ENCODE measurements at places on chromosomes 5 and 9.

DNA sequence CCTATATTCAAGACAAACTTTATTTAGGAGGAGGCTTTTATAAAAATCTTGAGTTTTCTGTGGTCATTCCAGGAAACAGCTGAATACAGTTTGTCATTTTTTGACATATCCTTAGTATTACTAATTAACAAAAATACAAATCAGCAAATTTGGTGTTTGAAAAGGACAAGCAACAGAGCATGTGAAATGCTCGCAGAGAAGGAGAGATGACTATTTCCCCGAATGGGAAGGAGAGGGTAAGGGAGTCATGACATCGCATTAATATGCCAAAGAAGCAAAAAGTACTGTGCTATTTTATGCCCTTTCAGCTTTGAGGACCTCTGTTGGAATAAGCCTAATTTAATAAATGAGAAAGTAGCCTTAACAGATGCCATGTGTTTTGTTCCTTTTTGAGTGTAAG is 1.8 kb downstream of the SMIM15 start:
- no peak for DNase-seq

- DNase-seq: no peak
Observed at GRCh38 chr5:74187757-74188156, 452.8 kb downstream of the ENC1 start.

- no peak for DNase-seq
Observed at GRCh38 chr5:64790210-64790609, 21.5 kb downstream of the CWC27 start.

- DNase-seq: no peak
Observed at GRCh38 chr5:150347003-150347402, 10.5 kb upstream of the TCOF1 start.

- DNase-seq: peak; percentile 75
Observed at GRCh38 chr9:132235894-132236661, 74.2 kb downstream of the NTNG2 start.

DNA sequence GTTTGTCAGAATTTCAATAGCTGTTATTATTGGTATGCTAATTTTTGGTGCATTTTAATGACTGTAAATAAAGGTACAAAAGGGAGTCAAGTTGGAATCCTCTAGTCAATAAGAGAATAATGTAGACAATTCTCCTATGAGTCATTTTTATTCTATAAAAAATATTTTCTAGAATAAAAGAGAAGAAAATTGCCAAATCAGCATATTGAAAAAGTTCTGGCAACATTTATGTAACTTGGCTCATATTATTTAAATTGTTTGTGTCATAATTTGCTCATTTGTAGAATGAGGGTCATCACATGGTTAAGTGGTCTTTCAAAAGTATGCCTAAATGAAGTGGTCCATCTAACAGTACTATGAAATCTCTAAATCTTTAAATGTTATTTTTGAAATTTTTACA is 1719.8 kb upstream of the WWC1 start:
- DNase-seq: no peak

DNA sequence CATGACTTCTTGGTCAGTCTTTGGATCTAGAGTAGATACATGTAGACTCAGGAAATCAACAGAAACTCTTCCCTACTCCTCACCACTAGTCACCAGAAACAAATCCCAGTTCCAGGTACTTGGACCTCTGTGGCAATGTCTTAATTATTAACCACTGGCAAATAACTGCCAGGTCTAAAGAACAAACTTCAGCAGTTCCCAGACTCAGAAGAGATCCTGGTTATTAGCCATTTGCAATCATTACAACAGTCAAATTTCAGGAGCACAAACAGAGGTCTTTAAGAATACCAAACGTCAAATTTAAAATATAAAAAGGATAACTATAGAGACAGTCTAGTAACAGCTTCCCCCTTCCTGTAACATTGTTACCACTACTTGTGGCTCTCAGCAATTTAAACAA is 10.2 kb downstream of the DIAPH1 start:
- no peak for DNase-seq

DNA sequence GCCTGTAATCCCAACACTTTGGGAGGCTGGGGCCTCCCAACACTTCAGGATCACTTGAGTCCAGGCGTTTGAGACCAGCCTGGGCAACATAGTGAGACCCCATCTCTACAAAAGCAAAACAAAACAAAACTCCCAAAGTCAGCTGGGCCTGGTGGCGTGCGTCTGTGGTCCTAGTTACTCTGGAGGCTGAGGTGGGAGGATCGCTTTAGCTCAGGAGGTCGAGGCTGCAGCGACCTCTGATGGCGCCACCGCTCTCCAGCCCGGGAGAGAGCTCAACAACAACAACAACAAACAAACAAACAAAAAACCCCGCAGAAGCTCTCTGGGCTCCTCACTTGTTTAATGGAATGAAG is 528 bp downstream of the ACOT12 start:
- DNase-seq: no peak

DNA sequence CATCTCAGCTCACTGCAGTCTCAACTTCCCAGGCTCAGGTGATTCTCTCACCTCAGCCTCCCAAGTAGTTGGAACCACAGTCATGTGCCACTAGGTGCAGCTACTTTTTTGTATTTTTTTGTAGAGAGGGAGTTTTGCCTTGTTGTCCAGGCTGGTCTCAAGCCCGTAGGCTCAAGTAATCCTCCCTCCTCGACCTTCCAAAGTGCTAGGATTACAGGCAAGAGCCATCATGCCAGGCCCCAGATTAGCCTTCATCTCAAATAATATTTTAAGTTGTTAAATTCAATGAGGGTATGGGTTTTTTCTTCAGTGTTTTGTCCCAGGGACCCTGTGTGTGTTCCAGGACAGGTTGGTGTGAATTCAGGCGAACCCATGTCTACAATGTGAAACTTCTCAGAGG is 12.5 kb upstream of the RFESD start:
- no peak for DNase-seq

DNA sequence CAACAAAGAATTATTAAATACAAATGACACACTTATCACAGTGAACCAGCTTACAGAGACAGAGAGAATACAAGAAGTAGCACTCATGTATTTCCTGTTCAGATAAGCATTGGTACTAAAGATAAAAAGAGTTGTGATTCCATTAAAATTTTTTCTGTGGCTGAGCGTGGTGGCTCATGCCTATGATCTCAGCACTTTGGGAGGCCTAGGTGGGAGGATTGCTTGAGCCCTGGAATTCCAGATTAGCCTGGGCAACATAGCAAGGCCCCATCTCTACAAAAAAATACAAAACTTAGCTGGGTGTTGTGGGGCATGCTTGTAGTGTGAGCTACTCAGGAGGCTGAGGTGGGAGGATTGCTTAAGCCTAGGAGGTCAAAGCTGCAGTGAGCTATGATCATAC is 32.9 kb downstream of the FCHO2 start:
- DNase-seq: no peak

DNA sequence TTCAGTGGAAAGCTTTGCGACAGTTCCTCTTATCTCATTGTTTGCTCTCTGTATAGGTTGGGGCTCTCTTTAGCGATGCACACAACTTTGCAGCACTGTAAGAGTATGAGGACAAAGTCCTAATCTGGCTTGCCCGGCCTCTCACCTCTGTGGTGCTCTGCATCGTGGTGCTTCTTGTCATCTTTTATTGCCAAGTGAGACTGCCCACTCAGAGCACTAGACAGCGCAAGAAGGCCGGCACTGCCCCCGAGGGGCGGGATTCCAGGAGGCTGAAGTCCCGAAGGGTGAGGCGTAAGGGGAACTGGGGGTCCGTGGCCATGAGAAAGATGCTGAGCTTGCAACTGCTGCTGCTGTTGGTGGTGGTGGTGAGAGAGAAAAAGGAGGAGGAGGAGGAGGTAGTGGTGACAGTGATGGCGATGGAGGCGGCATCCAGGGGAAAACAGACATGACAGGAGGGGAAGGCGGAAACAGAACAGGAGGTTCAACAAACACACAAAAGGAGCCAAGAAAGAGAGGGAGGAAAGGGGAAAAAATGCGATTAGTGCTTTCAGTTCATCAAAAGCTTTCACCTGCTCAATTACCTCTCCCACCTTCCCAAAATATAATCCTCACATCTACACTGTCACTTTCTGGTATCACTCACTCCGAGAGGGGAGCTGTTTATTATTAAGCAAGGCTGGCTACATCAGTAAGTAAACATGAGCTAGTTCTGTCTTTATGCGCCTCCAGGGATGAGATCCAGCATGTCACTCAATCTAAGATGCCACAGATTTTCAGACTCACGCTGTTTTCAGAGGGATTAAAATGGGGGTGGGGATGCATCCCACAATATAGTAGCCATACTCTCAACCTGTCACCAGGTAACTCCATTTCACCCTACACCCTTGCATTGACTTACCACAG is 55.1 kb downstream of the TLE1 start:
- no peak for DNase-seq

- no peak for DNase-seq
Observed at GRCh38 chr5:177320879-177321278, 9.2 kb upstream of the MXD3 start.

DNA sequence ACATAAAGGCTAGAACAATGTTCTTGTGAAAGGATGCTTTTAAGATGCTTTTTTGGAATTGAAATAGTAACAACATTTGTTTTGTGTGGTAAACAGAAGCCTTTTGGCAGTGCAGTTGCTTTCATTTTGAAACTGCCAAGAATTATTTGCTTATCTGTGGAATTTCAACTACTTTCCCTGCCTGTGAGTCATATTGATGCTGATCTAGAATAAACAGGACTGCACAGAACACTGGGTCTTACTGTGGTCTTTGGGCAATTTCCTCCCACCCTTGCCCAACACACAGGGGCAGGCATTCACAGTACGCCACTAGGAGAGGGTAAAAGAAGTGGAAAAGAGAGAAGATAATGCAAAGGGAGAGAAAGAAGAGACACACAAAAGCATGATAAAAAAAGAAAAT is 483.7 kb downstream of the ELAVL2 start:
- no peak for DNase-seq

DNA sequence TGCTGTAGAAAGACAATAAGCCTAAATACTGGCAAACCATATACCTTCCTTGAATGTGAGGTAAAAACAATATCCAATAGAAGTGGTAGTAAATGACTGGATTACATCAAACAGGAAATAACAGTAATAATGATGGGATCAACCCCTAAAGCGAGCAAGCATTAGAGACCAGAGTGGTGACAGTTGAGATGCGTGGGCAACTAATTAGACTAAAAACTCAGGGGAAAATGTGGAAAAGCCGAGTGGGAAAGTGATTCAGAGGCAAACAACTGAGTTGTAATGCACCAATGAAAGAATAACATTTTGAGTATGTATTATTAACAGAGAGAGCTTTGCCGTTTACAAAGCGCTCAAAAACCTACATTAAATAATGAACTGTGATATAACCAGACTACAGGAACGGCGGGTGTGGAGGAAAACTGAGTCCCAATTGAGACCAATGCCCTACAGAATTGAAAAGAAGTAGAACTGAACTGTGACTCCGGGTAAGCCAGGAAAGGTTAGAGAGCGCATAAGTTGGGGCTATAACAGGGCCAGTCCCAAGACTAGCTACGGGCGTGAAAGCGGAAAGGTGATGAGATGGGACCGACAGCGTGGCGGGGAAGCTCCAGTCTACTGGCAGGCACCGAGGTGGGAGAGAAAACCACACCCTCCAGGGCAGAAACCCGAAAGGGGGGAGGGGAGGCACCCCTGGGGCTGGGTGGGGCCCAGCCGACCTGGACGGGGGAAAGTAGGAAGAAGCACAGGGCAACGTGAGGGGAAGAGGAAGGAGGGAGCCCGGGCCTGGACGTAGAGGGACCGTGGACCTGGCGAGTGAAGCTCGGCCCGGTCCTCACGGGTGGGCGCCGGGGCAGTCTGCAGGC is 592 bp downstream of the UBAP2 start:
- DNase-seq: peak; percentile 31
